GM23248 (cell line): ENCODE measurements at places on chromosomes 6 and 20. TPM values are rescaled to one million over a fixed set of nuclear protein-coding genes. Genes with fewer than 3 reads are reported as not detected.

DNA sequence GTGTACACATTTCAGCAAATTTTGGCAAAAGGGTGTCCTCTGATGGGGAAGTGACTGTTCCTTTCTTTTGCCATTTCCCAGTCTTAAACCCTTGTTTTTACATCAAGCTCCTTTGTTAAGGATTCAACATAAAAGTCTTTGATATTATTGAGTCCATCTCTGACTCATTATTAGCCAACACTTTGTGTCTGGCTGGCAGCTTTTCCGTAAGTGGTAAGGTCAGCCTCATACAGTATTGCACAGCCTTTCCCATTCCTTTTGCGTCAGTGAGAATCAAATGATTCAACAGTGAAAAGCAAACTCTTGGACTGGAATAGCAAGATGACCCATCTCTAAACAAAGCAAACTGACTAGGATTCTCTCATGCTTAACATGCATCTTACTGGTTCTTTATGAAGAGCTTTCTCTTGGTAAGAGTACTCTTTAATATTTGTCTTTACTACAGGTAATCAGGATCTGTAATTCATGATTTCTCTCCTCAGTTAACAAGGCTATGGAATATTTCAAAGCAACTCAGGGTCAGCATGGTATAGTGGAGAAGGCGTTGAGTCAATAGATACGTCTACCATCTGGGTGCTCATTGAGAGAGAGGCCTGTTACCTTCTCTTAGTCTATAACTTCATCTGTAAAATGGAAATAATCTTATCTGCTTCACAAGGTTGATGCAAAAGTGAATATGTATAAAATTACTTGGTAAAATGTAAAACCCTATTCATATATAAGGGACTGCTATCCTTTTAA, 183.6 kb downstream of the PRL start:
- DNase-seq, result peak; percentile 99
- H3K27ac ChIP-seq, result peak overlapping the region; percentile 70
- peaks cover 14% of the 10 kb centered on the region for H3K4me1 ChIP-seq
- H3K27me3 ChIP-seq, result no peaks in the 10 kb centered on the region

GRCh38 chr6:34938268-34938667, 49.2 kb downstream of the ANKS1A start:
- H3K27ac ChIP-seq, result no peak overlapping the region
- no peaks in the 10 kb centered on the region for H3K36me3 ChIP-seq
- DNase-seq, result no peak
- no peaks in the 10 kb centered on the region for H3K4me1 ChIP-seq
- no peak overlapping the region for H3K4me3 ChIP-seq

- H3K4me3 ChIP-seq, result no peak overlapping the region
- H3K36me3 ChIP-seq, result no peaks in the 10 kb centered on the region
- H3K4me1 ChIP-seq, result no peaks in the 10 kb centered on the region
- no peak overlapping the region for H3K27ac ChIP-seq
Observed at GRCh38 chr20:49431329-49431728, 51.1 kb downstream of the KCNB1 start.

DNA sequence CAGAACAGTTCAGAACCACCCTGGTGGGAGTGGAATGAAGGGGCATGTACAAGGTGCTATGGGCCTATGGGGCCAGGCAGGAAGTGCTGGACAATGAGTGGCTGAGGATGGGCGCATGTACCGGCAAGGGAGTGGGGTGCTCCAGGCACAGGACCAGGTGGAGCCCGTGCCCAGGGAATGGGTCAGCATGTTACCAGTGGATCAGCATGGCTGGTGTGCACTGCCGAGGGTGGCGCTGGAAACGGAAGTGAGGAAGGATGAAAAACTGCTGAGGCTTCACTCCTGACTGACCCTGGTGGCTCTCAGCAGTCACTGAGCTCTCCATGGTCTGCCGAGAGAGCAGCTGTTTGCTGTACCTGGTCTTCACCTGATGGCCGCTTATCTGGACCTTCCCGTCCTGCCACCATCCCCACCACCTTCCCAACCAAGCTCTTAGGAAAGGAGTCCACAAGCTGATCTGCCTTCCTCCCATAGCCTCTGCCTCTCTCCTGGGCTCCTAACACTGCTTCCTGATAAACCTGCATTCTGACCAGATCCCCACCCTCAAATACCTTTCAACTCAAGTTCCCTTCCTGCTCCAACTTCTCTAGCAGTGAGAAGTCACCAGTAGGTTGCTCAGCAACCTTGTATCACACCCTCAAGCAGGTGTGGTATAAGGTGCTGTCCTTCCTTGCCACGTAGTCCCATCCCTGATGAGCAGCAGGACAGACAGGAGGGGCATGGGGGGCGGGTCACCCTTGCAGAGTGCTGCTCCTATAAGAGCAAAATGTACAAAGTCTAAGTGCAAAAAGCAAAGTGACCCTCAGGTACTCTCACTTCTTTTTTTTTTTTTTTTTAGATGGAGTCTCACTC, 7.1 kb downstream of the UQCC2 start:
- no peaks in the 10 kb centered on the region for H3K27me3 ChIP-seq
- H3K4me3 ChIP-seq, result no peak overlapping the region
- no peak overlapping the region for H3K27ac ChIP-seq
- no peak for DNase-seq

DNA sequence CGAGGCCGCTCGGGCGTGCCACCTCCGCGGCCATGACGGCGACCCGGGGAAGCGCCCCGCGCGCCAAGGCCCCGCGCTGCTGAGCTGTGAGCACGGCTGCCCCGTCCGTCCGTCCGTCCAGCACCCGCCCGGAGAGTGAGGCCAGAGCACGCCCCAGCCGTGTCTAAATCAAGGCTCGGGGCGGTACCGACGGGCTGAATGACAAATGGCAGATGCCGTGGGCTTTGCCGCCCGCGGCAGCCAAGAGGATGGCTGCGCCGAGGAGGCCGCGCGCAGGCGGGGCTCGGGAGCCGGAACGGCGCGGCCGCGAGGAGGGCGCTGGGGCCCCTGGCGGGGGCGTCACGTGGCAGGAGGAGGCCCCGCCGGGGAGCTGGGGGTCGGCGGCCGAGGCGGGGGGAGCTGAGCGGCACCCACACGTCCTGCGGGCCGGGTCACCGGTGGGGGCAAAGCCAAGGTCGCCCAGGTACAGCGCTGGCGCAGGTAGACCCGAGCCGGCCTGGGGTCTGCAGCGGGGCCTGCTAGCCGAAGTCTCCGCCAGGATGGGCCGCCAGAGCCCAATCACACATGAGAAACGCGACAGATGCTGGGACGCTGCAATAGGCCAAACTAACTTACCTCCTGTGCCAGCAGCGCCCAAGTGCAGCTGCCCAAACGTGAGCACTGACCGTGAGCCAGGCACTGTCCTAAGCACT, at the start of gene PLAGL1:
Gene PLAGL1 (minus strand): TSS at position 140 of the 692 bp plus-strand sequence. CDS start 60,123 bp downstream, outside the sequence.
- no peaks in the 10 kb centered on the region for H3K27me3 ChIP-seq
- peaks cover 5% of the 10 kb centered on the region; the same call in 1 of the 2 replicates for H3K4me1 ChIP-seq
- H3K36me3 ChIP-seq, result no peaks in the 10 kb centered on the region
- peak within 1 kb of the TSS; percentile 72 for H3K27ac ChIP-seq
- peak; percentile 82 for DNase-seq

GRCh38 chr20:13464702-13465101, 174.0 kb downstream of the TASP1 start:
- 0 out of 2 replicates have a peak, but pooled peaks cover 4% of the 10 kb centered on the region for H3K36me3 ChIP-seq
- peak; percentile 6 for DNase-seq
- no peak overlapping the region for H3K27ac ChIP-seq
- H3K27me3 ChIP-seq, result no peaks in the 10 kb centered on the region
- no peak overlapping the region for H3K4me3 ChIP-seq

- no peak overlapping the region for H3K27ac ChIP-seq
- H3K4me3 ChIP-seq, result peak overlapping the region; percentile 69; the same call in 1 of the 2 replicates
- no peak for DNase-seq
- H3K4me1 ChIP-seq, result peaks cover 25% of the 10 kb centered on the region
- no peaks in the 10 kb centered on the region for H3K36me3 ChIP-seq
- no peaks in the 10 kb centered on the region for H3K27me3 ChIP-seq
Observed at GRCh38 chr20:58694241-58695083, 1.9 kb downstream of the NPEPL1 start.

GRCh38 chr20:23331450-23332350, 18.9 kb upstream of the NXT1 start:
- no peaks in the 10 kb centered on the region for H3K4me1 ChIP-seq
- DNase-seq, result no peak
- H3K27ac ChIP-seq, result no peak overlapping the region
- H3K4me3 ChIP-seq, result no peak overlapping the region
- H3K36me3 ChIP-seq, result no peaks in the 10 kb centered on the region

- H3K27ac ChIP-seq, result peak overlapping the region; percentile 81
- 0 out of 2 replicates have a peak overlapping the region, but pooled peaks have one; percentile 7 for H3K4me3 ChIP-seq
- H3K36me3 ChIP-seq, result no peaks in the 10 kb centered on the region
- H3K27me3 ChIP-seq, result no peaks in the 10 kb centered on the region
- H3K4me1 ChIP-seq, result peaks cover 52% of the 10 kb centered on the region
Observed at GRCh38 chr6:57267586-57268293, 45.6 kb upstream of the RAB23 start.

The ATP6V1G2 gene
- 2.8 and 3.5 TPM in 2 replicates for polyA plus RNA-seq

The POU5F1 gene
- 0.61 and 0.88 TPM in 2 replicates for polyA plus RNA-seq

The DDO gene
- polyA plus RNA-seq, result not detected in 2 replicates

DNA sequence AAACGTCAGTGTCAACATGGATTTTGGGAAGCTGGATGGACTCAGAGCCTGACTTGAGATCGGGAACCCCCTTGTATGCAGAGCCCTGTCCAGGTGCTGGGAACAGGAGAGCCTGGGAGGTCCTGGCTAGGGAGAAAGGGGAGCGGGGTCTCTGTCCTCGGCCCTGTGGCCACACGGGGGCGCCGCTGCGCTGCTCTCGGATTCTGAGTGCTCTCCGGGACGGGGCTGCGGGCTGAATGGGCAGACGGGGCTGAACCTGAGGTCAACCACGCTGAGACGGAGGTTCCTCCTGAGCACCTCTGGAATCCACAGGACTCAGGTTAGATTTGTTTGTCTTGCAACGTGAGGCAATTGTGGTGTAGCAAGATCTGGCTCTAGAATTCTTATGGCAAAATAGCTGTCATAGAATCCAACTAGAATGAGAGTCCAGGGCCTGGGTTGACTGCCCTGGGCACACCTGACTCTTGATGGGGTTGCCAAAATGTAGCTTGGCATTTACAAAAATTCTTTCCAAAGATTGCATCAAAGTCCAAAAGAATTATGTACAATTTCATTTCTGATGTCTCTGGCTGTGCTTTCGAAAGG, 20.6 kb upstream of the HLA-F start:
- no peaks in the 10 kb centered on the region for H3K36me3 ChIP-seq
- no peaks in the 10 kb centered on the region for H3K4me1 ChIP-seq
- peaks cover 11% of the 10 kb centered on the region for H3K27me3 ChIP-seq
- peak; percentile 45 for DNase-seq

The IP6K3 gene
- polyA plus RNA-seq, result 0.08 TPM in 1 of 2 replicates, not detected in the other

GRCh38 chr6:12017263-12017662, 5.2 kb downstream of the HIVEP1 start:
- DNase-seq, result no peak
- H3K4me1 ChIP-seq, result peaks cover 9% of the 10 kb centered on the region
- H3K36me3 ChIP-seq, result peaks cover 16% of the 10 kb centered on the region; the same call in 1 of the 2 replicates
- no peak overlapping the region for H3K4me3 ChIP-seq
- H3K27ac ChIP-seq, result no peak overlapping the region

The CAP2 gene
- 22.5 and 23.2 TPM in 2 replicates for polyA plus RNA-seq

The TULP1 gene
- polyA plus RNA-seq, result not detected in 2 replicates
